NCI-H1417 treated with DMSO at 0.1 percent for 48 hours (cell line): ENCODE measurements at places on chromosomes 3 and 15.
A peak's percentile ranks its signal among the peaks of the same experiment; 100 is the strongest.

DNA sequence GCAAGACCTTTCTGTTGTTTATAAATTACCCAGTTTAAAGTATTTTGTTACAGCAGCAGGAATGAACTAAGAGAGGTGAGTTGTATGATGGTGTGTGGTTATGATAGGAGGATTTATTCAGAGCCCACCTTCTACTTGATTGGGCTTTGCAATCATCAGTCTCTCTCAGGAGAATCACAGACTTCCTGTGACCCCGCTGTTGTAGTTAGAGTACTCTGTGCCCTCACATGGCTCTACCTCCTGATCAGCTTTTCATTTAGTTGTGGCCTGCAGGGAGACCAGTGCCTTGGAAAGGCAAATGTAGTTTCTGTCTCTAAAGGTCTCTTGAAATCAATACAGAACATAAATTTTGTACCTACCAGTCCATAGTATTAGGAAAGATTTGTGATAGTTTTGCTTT lies 7.6 kb upstream of the P2RY14 start:
- no peak for DNase-seq

GRCh38 chr3:8443829-8444791 lies 57.5 kb upstream of the LMCD1 start:
- peak; percentile 62 for DNase-seq

DNA sequence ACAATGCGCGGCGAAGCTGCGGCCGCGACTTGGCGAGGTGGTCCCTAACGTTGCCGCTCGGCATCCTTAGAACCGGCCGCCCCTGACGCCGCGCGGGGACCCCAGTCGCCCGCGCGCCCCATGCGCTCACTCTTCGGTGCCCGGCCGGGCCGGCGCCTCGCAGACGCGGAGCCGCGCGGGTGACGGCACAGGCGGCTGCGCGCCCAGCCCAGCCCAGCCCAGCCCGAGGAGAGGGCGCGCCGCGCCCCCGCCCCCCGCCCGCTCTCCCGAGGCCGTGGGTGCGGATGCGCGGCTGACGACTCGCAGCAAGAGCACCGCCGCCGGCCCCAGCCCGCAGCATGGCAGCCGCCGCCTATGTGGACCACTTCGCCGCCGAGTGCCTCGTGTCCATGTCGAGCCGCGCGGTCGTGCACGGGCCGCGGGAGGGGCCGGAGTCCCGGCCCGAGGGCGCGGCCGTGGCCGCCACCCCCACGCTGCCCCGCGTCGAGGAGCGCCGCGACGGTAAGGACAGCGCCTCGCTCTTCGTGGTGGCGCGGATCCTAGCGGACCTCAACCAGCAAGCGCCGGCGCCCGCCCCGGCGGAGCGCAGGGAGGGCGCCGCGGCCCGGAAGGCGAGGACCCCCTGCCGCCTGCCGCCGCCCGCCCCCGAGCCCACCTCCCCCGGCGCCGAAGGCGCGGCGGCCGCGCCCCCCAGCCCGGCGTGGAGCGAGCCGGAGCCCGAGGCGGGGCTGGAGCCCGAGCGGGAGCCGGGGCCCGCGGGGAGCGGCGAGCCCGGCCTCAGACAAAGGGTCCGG lies 437 bp downstream of the KLF13 start:
- no peak for DNase-seq

GRCh38 chr15:95277266-95277665 lies 1045.9 kb downstream of the MCTP2 start:
- DNase-seq = no peak

DNA sequence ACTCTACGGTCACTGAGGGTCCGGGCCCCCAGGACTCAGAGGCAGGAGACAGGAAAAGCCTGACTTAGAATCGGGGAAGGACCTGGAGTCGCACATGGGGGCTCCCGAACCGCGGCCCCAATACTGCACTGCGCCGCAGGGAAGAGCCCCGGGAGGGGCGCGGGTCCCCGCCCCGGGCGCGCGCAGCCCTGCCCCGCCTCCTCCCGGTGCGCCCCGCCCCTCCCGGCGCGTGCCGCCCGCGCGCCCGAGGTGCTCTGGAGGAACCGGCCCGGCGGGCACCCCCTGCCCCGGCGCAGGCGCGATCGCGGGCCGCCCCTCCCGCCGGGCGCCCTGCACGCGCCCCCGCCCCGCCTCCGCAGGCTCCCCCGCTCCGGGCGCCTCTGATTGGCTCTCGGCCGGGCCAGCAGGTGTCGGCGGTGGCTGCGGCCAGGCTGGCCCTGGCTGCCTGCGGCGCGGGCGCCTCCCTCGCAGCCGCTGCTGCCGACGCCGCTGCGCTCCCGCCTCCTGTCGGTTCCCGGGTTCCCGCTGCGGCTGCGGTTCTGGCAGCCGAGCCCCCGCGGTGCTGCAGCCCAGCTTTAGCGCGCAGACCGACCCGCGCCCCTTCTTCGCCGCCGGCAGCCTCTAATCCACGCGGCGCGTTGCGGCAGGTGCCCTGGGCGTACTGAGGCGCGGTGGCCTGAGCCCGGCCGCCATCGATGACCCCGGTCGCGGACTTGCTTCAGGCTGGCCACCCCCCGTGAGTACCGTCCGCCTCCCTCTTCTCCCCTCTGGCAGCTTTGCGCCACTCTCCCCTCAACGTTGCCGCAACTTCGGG lies at the start of gene MYRIP:
Gene MYRIP (plus strand): TSS at position 429 of the 814 bp plus-strand sequence. CDS start 91,208 bp downstream, outside the sequence.
- no peak for DNase-seq

- no peak for DNase-seq
Observed at GRCh38 chr3:108088146-108088545, 2.7 kb downstream of the CD47 start.

GRCh38 chr3:33165372-33165771 lies 51.6 kb downstream of the CRTAP start:
- no peak for DNase-seq

DNA sequence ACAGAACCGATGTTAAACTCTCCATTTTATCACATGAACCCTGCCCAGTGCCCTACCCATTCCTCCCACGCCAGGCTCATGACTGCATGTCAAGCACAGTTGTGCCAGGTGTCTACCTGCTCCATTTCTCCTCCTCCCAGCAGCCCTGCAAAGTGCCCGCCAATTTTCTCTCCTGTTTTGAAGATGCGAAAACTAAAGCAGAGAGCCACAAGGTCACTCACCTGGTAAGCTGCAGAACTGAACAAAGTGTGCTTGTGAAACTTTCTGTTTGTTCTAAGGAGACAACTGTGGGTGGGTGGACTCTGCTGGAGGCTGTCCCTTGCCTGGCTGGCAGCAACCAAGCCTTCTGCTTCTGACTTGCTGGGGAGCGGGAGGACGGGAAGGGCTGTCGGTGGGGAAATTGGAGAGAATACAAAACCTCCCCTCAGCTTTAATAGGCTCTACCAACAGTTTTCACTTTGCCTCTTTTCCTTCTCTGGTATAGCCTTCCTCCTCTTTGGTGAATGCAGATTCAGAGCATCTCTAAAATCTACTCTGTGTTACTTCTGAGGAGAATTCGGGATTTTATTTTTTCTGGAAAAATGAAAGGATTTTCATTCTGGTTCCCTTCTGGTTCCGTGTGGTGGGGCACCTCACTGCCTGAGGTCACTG lies 23.0 kb downstream of the LIMD1 start:
- DNase-seq = no peak

- no peak for DNase-seq
Observed at GRCh38 chr3:195895078-195895860, 13.1 kb downstream of the TNK2 start.
